Smooth muscle cell of the pulmonary artery (primary cell): ENCODE measurements at places on chromosomes 7 and 10. TPM values are rescaled to one million over a fixed set of nuclear protein-coding genes. Genes with fewer than 3 reads are reported as not detected.

DDIT4 gene
- 432 and 503 TPM in 2 replicates for total RNA-seq

LRRN3 gene
- total RNA-seq = 3.1 and 7.4 TPM in 2 replicates

VPS50 gene
- total RNA-seq = 28.0 and 30.9 TPM in 2 replicates

MRLN gene
- not detected in 2 replicates for total RNA-seq

PAX2 gene
- total RNA-seq = not detected in 2 replicates

GDF10 gene
- 0.03 and 5.5 TPM in 2 replicates for total RNA-seq

LRIT1 gene
- total RNA-seq = not detected in 2 replicates

PRR15 gene
- 0.20 and 0.39 TPM in 2 replicates for total RNA-seq
